ENCODE measurements at places on chromosomes 3 and 15.

DNA sequence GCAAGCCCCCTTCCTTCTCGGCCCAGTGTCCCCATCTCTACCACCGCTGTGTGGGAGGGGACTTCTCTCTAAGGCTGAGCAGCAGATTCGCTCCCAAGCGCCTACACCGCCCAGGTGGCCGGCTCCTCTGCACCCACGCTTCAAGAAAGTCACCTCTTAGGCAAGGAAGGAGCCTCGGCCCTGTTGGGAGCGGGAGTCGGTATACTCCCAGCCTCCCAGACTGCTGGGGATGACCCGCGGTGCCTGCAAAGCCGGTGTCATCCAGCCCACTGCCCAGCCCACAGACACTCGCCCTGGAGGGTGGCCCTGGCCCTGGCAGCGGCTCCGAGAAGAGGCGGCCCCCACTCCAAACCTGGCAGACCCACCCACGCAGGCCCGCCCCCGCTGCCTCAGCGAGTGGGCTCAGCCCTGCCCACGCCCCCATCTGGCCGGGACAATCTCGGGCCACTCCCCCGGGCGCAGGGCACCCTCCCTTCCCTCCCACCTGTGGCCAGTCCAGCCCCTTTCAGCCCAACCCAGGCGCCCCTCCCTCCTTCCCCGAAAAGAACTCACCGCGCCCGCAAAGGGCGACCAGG is 396 bp downstream of the CHRNB4 start:
- DNase-seq: no peak

GRCh38 chr3:18766974-18767373 is 341.8 kb upstream of the SATB1 start:
- no peak for DNase-seq

DNA sequence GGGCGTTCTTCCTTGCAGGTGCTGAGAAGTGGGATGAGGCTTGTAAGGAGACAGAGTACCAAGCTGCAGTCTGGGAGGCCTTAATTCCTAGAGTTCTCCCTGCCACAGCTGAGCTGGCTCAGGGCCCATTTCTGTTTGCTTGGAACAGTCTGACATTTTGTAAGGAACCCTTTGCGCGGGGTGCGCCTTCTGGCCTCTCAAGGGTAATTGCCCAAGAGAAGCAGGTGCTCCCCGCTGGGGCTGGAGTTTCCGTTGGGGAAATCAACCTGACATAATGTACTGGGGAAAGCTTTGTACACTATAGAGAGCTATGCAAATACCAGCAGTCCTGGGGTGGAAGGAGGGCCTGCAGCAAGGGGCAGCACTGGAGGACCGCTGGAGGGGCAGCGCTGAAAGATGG is 83.6 kb downstream of the HMG20A start:
- DNase-seq: no peak

DNA sequence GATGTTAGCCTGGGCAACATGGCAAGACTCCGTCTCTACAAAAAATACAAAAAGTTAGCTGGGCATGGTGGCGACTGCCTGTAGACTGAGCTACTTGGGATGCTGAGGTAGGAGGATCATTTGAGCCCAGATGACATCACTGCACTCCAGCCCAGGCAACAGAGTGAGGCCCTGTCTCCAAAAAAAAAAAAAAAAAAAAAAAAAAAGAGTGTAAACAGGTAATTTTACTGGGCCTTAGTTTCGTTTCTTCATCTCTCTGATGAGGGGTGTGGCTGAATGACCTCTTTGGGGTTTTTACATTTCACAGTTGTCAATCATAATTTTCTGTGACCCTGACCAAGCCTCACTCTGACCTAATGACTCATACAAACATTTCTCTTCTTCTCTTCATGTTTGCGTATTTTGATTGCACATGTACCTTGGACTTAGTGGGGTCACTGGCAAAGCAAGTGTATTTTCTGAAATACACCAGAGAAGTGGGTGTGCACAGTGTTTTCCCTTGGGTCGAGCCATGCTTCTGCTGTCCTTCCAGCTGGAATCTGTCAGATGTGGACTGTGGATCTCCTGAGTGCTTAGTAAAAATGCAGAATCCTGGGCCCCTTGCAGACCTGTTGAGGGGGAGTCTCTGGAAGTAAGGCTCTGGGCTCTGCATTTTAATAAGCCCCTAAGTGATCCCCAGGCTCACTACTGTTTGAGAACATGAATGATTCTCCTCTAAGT is 140.5 kb downstream of the FNDC3B start:
- DNase-seq: no peak

DNA sequence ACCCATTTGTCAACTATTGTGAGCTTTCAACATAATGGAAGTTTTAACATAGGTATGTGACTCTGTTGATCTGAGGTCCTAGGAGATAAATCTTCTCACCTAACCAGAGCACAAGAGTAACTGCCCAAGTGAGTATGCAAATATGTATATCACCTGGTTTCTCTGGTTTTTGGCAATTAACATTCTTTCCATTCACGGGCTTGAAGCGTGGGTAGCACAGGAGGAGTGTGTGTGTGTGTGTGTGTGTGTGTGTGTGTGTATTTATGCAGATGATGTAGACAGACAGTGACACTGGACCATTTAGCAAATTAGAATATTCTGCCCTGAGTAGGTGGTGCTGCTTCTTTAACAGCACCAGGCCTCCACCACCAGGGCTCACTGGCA is 15.0 kb downstream of the EPHB1 start:
- DNase-seq: no peak

DNA sequence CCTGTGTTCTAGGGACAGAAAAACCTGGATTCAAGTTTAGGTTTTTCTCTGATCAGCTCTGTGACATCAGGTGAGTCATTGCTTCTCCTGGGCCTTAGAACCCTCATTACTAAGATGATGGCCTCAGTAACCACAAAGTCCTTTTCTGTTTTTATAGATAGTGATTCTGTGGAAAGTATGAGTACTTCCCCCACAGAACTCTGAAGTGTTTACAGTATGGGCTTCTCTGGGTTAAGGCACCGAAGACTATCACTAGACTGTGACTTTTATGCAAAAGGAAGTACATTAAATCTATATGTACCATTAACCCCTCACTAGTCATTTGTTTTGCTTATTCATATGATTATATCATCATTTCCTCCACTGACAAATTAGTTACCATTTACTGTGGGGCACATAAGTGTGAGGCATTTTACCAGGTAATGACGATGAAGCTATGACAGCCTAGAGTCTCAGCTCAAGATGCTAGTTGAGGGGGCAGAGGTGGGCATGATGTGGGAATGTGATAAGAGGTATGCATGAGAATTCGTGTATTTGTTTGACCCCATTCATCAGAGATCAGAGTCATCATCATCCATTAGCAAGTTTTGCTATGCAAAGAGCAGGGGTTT is 15.0 kb upstream of the RORA start:
- DNase-seq: no peak

DNA sequence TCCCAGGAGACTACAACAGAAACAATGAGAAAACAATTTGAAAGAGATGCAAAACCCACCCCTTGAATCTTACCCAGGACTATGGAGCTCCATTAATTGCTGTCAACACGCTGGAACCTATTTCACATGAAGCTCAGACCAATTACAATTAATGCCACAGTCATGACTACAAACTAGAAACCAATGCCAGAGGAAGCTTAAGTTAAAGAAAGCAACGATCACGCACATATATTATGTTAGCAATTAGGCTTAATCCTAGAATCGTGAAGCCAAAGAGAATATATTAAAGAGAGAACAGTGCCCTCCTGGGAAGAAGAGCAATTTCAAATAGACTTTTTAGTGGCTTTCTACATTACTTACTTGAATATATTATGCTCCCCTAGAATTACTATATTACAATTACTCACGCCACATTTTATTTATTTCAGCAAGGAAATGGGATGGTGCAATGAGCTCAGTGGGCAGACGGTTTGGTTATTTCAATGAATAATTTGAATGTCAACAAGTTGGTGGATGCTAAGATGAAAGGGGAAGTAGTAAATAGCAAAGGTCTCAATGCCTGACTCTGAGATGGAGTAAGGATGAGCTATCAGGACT is 125.5 kb downstream of the GREM1 start:
- peak; percentile 97 for DNase-seq

DNA sequence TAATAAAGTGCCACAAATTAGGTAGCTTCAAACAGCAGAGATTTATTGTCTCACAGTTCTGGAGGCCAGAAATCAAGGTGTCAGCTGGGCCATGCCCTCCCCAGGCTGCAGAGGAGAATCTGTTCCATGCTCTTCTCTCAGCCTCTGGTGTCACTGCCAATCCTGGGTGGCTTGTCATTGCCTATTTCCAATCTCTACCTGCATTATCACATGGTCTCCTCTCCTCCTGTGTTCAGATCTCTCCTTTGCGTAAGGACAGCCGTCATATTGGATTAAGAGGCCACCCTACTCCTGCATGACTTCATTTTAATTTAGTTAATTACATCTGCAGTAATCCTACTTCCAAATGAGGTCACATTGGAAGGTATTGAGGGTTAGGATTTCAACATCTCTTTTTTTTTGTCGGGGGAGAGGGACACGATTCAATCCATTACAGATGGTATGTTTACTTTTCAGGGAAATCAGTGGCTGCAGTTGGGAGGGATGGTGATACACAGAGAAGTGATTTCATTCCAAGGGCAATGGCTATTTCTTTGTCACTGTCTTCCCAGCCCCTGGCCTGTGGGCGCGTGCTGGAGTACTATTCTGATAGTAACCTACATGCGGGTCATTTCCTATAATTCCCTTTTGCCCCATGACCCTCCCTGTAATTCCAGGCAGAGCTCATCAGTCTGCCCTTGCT is 169.4 kb downstream of the MINAR1 start:
- DNase-seq: no peak

DNA sequence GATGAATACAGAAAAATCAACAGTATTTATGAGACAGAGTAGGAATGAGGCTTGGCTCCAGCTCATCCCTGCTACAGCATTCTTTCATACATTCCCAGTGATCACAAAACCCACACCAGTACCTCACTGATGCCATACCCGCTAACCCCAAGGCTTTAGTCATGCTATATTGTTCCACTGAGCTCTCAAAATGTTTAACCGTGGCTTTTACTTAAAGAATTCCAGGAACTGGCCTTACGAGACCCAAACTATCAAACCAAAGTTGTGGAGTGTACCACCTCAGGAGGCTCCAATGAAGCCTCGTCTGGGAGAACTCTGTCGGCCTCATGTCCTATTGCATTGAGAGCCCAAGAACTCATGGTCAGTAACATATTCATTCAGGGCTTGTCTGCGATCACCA is 278.9 kb downstream of the ULK4 start:
- DNase-seq: peak; percentile 70

DNA sequence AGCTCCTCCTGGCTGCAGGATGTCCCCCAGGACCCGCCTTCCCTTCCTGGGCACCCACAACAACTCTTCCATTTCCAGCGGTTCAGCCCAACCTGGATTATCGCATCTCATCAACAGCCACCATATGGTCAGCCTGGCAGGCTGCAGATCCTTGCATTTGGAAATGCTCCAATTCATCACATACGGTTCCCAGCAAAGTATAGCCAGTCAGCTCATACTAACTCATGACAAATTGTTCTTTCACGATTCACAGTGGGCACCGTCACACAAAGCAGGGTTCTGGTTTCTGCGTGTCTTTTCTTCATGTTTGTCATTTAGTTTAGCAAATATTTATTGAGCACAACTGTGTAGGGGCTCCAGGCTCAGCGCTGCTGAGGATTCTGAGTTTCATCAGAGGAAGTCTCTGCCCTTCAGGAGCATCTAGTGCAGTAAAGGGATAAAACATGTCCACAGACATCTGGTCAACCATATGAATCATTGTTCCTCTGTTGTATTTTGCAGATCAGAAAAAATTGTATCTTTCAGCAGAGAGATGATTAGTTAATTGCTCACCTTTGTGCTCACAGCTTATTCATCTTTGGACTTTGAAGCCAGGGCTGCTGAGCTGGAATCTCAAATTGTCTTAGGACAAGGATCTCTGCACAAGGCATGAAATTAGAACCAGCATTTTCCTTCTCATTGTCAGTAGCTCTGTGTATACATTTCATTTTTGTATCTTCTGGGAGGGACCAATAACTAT is 125.1 kb downstream of the GABRG3 start:
- DNase-seq: no peak

DNA sequence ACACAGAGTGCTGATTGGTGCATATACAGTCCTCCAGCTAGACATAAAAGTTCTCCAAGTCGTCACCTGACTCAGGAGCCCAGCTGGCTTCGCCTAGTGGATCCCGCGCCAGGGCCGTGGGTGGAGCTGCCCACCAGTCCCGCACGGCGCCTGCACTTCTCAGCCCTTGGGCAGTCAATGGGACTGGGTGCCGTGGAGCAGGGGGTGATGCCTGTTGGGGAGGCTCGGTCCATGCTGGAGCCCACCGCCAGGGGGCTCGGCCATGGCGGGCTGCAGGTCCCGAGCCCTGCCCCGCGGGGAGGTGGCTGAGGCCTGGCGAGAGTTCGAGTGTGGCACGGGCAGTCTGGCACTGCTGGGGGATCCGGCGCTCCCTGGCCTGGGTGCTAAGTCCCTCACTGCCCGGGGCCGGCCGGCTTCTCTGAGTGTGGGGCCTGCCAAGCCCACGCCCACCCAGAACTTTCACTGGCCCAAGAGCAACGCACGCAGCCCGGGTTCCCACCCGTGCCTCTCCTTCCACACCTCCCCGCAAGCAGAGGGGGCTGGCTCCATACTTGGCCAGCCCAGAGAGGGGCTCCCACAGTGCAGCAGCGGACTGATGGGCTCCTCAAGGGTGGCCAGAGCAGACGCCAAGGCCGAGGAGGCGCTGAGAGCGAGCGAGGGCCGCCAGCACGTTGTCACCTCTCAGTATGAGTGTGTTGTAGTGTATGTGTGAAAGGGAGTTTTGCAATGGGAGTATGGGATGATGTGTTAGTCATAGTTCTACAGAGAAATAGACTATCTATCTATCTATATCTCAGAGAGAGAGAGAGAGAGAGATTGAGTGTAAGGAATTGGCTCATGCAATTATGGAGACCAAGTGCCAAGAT is 69.0 kb downstream of the UBE2E2 start:
- DNase-seq: no peak

- no peak for DNase-seq
These were observed 78.2 kb downstream of the SMAD3 start for GRCh38 chr15:67143646-67144045.

GRCh38 chr15:43957724-43958123 is 130.9 kb downstream of the WDR76 start:
- DNase-seq: no peak

- no peak for DNase-seq
These were observed 17.9 kb upstream of the RPP14 start for GRCh38 chr3:58288011-58288728.

GRCh38 chr15:66675446-66675845 is 26.6 kb upstream of the SMAD6 start:
- DNase-seq: no peak

GRCh38 chr3:112606098-112606497 is 34.8 kb downstream of the CCDC80 start:
- no peak for DNase-seq

DNA sequence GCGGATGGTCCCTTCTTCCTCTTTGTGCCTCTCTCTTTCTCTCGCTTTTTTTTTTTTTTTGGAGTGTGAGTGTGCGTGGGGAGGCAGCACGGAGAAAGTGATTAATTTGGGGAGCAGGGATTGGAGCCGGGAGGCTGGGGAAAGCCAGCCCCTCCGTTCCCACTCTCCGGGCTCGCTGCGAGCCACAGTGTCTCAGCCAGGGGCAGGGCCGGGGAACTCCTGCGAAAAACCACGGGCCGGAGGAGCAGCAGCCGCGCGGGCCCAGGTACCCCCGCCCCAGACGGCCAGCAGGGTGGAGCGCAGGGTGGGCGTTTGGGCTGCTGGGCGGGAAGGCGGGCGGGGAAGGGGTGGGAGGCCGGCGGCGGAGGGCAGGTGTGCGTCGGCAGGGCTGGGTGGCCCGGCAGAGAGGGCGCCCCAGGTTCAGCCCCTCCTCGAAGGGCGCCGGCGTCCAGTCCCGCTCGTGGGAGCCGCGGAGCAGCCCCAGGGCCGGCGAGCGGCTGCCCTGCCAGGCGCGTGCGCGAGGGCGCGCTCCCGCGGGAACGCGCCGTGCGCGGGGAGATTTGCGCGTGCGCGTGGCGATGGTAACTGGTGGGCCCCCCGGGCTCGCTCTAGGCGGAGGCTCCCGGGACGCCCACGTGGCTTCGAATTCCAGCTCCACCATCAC is 1.4 kb downstream of the CHL1 start:
- no peak for DNase-seq
